ENCODE measurements at places on chromosomes 5 and 9. TPM values are rescaled to one million over a fixed set of nuclear protein-coding genes. Genes with fewer than 3 reads are reported as not detected.
A peak's percentile ranks its signal among the peaks of the same experiment; 100 is the strongest.

- H3K27me3 ChIP-seq, result no peaks in the 10 kb centered on the region
- H3K4me1 ChIP-seq, result no peaks in the 10 kb centered on the region
- no peak overlapping the region for H3K27ac ChIP-seq
- no peak overlapping the region for H3K4me3 ChIP-seq
- DNase-seq, result no peak
Measured at GRCh38 chr5:72067682-72068470, 39.4 kb upstream of the MAP1B start.

DNA sequence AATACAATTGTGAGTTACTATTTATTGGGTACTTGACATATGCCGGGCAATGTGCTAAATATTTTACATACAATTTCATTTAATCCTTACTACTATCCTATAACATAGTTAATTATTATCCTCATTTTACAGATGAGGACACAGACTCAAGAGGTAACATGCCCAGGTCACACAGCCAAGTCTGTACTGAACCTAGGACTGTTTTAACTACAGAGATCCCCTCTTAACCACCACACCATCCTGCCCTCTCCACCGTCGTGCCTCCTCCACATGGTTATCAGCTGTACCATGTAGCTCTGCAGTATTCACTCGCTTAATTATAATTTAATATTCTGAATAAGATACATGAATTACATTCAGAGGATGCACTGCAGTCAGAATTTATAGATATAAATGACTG is 5.3 kb downstream of the RAB14 start:
- H3K4me1 ChIP-seq, result peaks cover 95% of the 10 kb centered on the region
- H3K27me3 ChIP-seq, result no peaks in the 10 kb centered on the region
- no peaks in the 10 kb centered on the region for H3K36me3 ChIP-seq
- no peak overlapping the region for H3K4me3 ChIP-seq
- H3K27ac ChIP-seq, result no peak overlapping the region

GRCh38 chr5:180021900-180022299 is 49.7 kb downstream of the RNF130 start:
- no peaks in the 10 kb centered on the region for H3K27me3 ChIP-seq
- H3K4me3 ChIP-seq, result no peak overlapping the region
- H3K36me3 ChIP-seq, result no peaks in the 10 kb centered on the region
- no peak for DNase-seq

DNA sequence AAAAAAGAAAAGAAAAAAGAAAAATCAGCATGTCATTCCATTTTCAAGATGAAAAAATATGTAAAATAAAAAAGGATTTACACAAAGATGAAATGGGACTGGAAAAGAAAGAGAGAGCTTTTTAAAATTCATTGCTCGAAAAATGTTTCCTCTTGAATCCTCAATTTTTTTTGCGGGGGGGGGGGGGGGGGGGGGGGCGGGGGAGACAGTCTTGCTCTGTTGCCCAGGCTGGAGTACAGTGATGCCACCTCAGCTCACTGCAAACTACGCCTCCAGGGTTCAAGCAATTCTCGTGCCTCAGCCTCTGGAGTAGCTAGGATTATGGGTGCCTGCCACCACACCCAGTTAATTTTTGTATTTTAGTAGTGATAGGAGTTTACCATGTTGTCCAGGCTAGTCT is 16.5 kb downstream of the PFDN1 start:
- no peaks in the 10 kb centered on the region for H3K27me3 ChIP-seq
- H3K4me1 ChIP-seq, result peaks cover 19% of the 10 kb centered on the region

DNA sequence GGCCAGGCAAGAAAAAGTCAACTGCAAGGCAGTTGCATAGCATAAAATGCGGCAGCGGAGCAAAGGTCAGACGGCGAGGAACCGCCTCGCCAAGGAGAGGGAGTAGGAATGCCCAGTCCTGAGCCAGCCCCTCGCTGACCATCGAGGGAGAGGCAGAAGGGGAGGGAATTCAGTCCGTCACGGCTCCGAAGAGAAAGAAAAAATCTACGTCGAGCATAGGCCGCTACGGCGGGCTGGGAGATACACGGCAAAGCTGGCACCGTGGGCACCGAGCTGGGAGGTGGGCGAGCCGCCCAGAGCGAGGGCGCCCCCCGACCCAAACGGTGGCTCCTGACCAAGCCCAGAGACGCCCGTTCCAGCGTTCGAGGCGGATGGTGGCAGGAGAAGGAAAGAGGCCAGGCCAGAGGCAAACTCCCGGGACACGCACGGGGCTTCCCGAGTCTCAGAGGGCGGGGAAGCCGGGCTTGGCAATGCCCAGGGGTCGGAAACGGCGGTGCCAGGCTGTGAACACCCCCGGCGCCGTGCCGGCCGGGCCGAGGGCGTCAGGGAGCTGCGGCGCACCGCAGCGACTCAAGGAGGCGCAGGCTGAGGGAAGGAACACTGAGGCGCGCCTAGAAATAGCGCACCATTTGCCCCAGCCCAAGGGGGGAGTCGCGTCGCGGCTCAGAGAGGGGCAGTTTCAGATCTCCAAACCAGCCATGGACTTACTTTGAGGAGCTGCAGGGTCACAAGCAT is 518 bp downstream of the SPRY4 start:
- peak overlapping the region; percentile 79 for H3K27ac ChIP-seq
- peaks cover 21% of the 10 kb centered on the region for H3K4me1 ChIP-seq
- H3K27me3 ChIP-seq, result peaks cover 22% of the 10 kb centered on the region
- H3K36me3 ChIP-seq, result no peaks in the 10 kb centered on the region

DNA sequence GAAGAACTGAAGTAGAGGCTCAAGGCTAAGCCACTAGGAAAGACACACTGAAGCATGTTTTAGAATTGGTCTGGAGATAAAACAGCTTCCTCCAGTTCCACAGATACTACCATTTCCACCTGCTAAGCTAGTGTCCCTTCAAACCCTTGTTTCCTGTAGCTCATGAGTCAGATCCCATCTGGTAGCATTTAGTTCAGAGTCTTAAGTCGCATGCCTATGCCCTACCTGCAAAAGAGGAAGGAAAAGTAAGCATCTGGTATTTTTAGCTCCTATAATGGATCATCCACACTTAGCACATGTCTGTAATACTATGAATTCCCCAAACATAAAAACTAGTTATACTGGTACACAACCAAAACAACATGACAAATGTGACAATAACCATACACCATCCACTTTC is 92.1 kb downstream of the CDKN2A start:
- no peaks in the 10 kb centered on the region for H3K27me3 ChIP-seq
- H3K4me3 ChIP-seq, result no peak overlapping the region
- DNase-seq, result no peak

- H3K27me3 ChIP-seq, result peaks cover 39% of the 10 kb centered on the region
- no peak overlapping the region for H3K4me3 ChIP-seq
- no peaks in the 10 kb centered on the region for H3K36me3 ChIP-seq
- H3K4me1 ChIP-seq, result peaks cover 12% of the 10 kb centered on the region
- H3K27ac ChIP-seq, result no peak overlapping the region
Measured at GRCh38 chr5:73417303-73418034, 31.1 kb downstream of the FOXD1 start.

Gene C7
- 799 TPM for total RNA-seq

Gene PCDHGB7
- 16.6 TPM for total RNA-seq
